NCI-H446 treated with DMSO at 0.1 percent for 48 hours (cell line): ENCODE measurements at places on chromosomes 12 and 14.

GRCh38 chr14:94390372-94391086 lies 2.1 kb upstream of the SERPINA1 start:
- no peak for DNase-seq

DNA sequence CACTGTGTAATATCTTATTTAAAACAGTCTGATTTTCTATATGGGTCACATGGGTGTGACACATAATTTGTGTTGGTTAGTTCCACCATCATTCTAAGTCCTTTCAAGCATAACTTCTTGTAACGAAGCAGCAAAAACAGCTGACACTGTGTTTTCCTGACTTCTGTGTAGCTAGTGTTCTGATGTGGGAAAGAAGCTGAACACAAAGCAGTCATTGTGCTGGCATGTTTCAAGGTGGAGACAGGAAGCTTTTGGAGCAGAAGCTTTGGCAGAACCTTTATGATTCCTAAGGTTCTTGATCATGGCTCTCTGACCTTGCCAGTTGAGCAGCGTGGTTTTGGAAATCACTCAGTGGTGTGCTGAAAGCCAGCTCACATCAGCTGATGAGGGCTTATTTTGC lies 351.7 kb upstream of the MDGA2 start:
- no peak for DNase-seq

DNA sequence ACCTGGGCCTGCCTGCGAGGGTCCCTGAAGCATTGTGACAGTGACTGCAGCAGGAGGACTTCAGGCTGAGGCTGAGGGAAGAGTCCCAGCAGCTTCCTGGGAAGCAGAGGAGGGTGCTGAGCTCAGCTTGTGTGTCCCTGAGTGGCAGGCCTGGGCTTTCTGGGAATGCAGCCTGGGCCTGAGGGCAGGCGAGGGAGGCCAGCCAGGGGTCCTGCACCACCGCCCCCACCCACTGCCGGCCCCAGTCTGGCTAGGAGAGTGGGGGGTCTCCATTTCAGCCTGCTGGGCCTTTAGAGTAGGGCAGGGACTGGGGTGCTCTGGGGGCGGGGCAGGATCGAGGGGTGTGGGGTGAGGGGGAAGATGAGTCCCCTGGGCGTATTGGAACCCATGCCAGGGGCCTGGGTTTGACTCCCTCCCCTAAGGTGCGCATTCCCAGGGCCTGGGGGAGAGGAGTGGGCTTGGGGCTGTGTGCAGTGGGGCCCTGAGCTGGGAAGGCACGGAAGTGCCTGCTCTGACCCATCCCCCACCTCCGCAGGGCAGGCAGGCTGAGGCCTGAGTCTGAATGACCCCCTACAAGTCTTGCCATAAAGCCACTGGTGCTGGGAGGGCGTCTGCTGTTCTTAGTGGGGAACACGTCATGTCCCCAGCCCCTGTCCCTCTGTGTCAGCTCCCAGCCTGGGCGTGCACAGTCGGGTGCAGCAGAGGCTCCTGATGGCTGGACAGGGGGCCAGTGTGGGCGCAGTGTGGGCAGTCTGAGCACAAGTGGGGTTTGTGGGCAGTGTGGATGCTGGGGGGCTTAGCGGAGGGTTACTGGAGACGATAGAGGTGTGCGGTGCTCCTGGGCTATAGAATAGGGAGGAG lies 46.4 kb downstream of the KRT80 start:
- no peak for DNase-seq

DNA sequence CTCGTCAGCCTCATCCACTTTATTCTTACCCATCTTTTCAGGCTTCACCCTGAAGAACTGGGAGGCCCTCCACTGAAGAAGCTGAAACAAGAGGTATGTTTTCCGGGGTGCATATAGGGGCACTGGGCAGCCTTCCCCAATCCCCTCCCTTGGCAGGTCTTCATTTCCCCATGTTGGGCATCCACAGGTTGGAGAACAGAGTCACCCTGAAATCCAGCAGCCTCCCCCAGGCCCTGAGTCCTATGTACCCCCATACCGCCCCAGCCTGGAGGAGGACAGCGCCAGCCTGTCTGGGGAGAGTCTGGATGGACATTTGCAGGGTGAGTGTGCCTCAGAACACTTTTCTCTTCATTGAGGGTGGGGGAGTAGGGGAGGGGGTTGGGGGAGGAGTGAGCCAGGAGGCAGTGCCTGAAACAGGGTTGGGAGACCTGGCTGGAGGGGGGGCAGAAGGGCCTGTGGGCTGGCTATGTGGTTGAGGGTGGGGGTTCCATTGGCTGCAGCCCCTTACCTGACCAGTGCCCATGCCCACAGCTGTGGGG lies 4.0 kb downstream of the NAB2 start:
- no peak for DNase-seq

GRCh38 chr12:54306925-54307741 lies 6.3 kb upstream of the NFE2 start:
- no peak for DNase-seq

DNA sequence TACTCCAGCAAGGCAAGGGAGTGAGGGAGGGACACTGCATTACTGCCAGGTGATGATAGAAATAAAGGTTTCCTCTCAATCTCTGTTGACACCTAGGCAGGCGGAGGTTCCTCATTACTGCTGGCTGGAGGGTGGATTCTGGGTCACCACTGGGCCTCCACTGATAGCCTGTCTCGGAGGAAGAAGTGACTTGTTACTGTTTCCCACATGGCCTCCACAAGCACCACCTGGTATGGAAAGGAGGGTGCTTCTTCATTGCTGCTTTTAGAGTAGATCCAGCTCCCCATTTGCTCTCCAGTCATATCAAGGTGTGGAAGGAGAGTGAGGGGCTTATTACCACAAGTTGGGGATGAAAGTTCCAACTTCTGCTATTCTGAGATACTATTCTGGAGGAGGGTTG lies 6.4 kb downstream of the PRR4 start:
- DNase-seq: no peak

DNA sequence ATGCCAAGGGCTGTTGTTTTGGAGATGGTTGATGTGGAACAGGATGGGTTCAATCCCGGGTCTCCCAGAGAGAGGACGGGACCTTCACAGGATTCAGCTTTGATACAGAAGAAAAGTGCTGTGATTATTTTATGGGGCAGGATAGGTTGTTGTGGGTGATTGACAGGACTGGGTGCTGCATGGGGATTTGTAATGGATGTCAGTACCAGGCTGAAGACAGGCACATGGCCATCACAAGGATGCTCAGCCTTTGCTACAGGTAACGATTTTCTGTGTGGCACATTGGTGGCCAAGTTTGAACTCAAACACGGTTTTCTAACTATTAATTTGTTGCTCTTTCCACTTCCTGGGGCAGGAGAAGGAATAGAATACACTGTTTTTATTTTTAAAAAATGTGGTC lies 4.5 kb upstream of the GUCY2C start:
- no peak for DNase-seq

- no peak for DNase-seq
These were observed 235.4 kb downstream of the FSCB start for GRCh38 chr14:44271637-44272036.

DNA sequence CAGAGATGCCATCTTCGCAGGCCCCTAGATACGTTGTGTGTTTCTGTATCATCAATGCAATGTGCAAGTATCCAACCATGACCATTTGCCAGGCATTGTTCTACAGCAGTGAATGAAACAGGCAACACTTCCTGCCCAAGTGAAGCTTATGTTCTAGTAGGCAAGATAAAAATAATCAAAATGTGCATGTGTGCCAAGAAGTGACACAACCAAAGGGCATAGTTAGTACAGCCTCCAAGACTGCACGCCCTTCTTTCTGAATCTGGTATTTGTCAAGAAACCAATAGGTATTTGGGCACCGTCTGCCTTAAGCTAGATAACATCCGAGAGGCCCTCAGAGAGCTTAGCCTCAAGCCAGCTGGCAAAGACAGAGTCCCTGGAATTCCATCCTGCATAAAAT lies 152.0 kb downstream of the TMEM132C start:
- DNase-seq: no peak

- no peak for DNase-seq
These were observed 12.4 kb upstream of the TMEM106C start for GRCh38 chr12:47950856-47951468.

GRCh38 chr14:69141550-69141949 lies 11.4 kb downstream of the DCAF5 start:
- DNase-seq: no peak

GRCh38 chr12:111720457-111720856 lies 34.6 kb downstream of the ACAD10 start:
- no peak for DNase-seq

- no peak for DNase-seq
These were observed 1524.7 kb upstream of the TMEM132C start for GRCh38 chr12:126742241-126742641.

- no peak for DNase-seq
These were observed 624.4 kb downstream of the KCNH5 start for GRCh38 chr14:62420847-62421246.

- no peak for DNase-seq
These were observed 21.6 kb downstream of the PKP2 start for GRCh38 chr12:32874975-32875374.

GRCh38 chr14:64035143-64035542 lies 182.3 kb downstream of the SYNE2 start:
- no peak for DNase-seq

DNA sequence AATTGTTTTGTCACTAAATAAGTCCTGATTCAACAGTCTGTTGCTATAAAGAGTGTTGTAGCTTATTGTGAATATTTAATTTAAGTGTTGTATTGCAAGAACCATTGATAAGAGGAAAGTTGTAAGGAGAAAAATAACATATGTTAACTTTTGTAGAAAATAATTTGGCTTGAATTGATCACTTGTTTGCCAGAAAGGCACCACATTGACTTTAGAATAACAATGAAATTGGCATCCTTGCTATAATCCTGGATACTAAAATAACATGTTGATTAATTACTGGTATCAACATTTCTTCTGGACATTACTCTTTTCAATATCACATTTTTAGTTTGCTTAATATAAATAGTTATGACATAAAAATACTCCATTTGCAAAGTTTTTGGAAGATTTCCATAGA lies 159.0 kb downstream of the MGAT4C start:
- DNase-seq: peak; percentile 42

GRCh38 chr14:104180561-104181165 lies 42.3 kb downstream of the KIF26A start:
- no peak for DNase-seq

- DNase-seq: no peak
These were observed 25.0 kb downstream of the JAG2 start for GRCh38 chr14:105143451-105144025.

- DNase-seq: no peak
These were observed 45.4 kb downstream of the PSMA6 start for GRCh38 chr14:35337269-35338255.

- DNase-seq: no peak
These were observed 1.3 kb upstream of the TBC1D15 start for GRCh38 chr12:71838231-71838630.

DNA sequence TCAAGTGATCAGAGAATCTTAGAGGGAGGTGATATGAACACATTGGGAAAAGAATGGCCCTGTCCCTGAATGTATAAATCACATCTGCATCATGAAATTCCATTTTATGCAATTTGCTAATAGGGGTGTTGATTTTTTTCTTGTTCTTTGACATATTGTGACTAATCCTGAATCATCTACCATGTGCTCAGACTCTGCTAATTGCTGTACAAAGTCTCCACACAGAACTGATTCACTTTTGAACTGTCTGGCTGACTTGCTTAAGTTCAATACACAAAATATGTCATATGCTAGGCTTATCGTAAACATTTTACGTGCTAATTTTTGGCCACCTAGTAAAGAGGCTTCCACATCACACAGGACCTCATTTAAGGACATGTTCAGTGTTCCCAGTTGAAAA lies 2.6 kb downstream of the TMEM132D start:
- no peak for DNase-seq
